Mammary epithelial cell (primary cell): ENCODE measurements at places on chromosomes 4 and X. TPM values are rescaled to one million over a fixed set of nuclear protein-coding genes. Genes with fewer than 3 reads are reported as not detected.

DNA sequence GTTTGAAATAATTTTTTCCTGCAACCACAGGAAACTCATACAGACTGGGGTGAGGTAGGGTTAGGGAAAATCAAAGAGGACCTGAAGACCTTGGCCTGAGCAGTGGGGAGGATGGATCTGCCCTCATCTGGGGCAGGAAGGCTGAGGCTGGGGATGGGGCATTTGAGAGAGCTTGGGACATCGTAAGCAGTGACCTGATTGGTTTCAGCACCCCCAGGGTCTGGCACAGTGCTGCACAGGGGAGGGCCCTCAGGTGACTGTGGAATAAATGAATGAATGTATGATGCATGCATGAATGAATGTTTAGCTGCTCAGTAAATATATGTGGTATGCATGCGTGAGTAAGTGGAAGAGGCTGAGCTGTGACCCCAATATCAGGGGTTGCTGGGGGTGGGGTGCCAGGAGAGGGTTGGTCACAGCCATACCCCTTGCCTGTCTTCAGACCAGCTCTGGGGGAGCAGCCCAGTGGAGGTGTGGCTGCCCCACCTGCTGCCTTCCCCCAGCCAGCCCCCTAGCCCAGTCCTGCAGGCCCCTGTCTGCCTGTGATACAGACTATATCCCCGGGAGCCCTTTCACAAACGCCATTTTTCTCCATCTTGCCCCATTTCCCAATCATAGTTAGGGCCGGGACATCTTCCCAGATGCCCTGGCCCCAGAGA lies 11.0 kb upstream of the TNIP2 start:
- no peak for DNase-seq

GRCh38 chrX:152989292-152989658 lies 4.6 kb downstream of the PNMA5 start:
- no peak for DNase-seq

DNA sequence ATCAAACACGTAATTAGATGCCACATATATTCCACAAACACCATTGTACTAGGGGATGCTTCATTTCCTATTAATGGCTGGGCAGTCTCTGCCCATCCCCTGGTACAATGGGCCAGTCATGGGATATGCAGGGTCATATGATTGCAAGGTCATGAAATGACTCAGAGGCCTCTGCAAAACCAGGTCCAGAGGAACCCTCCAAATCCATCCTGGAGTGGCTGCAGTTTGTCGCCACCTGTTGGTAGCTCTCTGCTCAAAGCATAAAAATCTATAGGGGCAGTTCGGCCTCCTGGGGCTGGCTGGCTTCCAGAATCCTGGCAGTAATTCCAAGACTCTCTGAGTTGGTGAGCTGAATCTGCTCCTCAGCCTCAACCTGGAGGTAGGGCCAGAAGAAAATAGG lies 22.9 kb upstream of the PUDP start:
- DNase-seq = no peak

DNA sequence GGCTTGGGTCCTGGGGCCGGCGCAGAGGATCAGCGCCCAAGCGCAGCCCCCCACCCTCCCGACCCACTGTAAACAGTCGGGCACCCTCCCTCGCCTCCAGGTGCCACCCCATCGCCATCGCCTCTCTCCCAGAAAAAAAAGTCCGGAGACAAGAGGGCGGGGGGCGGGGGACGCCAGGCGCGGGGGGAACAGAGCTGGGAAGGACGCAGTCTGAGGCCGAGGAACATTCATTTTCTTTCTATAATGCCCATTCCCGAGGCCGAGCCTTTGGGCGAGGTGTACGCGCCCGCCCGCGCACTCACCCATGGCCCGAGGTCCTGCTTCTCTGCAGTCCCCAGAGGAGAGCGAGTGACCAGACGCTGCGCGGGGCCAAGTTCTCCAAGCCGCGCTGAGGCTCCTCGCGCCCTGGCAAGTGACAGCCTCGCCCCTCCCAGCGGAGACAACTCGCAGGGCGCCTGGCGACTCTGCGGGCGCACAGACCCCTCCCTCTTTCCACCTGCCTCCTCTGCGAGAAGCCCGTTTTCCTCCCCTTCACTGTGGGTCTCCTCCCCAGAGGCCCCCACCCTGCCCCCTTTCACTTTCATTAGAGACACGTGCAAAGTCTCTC lies 63.5 kb upstream of the WDR17 start:
- no peak for DNase-seq

- no peak for DNase-seq
These were observed 259.1 kb upstream of the CPEB2 start for GRCh38 chr4:14743172-14743571.

GRCh38 chr4:161172396-161173026 lies 991.3 kb downstream of the FSTL5 start:
- no peak for DNase-seq

DNA sequence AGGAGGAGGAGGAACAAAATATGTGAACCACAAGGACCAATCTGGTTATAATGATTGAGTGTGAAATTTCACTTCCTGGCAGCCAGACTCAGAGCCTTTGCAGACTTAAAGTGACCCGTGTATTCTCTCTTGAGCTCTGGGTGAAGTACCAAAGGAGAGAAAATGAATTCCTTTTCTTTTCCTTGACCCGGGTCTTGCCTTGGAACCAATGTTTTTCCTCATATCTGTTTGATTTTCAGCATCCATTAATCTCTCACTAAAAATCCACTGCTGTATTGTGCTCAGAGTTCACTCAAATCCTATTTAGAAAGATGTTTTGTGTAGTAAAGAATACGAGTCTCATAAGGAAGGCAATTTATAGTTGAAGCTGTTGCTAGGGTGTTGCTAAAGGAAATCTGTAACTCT lies 78.3 kb upstream of the C1QTNF7 start:
- no peak for DNase-seq

- no peak for DNase-seq
These were observed 64.0 kb downstream of the GPRASP3 start for GRCh38 chrX:102784550-102784949.

GRCh38 chr4:128287141-128287870 lies at the start of gene PGRMC2:
Gene PGRMC2 (minus strand): TSS chr4:128287813. CDS start chr4:128287790, 23 bp downstream.
- DNase-seq = no peak

Gene GUCY1B1
- 0.77 TPM for polyA plus RNA-seq
